ENCODE measurements at places on chromosomes 4 and X.

GRCh38 chr4:10063544-10064300 is 42.4 kb upstream of the SLC2A9 start:
- DNase-seq = peak; percentile 82

DNA sequence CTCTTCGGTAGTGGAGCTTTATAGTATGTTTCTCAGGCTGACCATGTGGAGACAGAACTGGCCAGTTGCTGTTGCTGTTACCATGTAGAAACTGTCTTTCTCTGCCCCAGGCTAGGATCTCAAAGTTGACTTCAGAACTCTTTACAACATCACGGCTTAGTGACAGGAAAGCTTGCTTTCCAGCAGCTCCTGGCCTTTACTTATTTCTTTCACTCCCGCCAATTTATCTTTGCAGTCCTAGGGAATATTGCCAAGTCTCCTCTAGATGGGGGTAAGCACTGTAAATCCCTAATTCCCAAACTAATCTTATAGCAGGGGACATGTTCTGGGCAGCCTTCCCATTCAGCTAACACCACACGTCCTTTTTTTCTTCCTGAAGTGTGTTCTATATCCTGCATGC is 631.6 kb downstream of the SPRY1 start:
- DNase-seq = no peak

DNA sequence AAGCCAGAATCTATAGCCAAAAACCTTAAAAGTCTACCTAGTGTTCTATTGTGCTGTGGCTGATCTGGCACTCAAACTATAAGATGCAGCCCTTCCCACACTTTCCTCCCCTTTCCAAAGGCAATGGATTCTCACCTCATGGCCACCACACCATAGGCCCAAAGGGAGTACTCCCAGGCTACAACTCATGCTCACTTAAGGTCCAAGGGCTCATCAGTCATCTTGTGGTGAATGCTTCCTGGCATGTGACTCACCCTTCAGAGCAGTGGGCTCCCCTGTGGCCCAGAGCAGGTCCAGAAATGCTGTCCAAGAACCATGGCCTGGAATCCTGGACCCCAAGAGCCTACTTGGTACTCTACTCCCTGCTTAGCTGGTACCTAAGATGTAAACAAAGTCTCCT is 181.0 kb downstream of the CHRDL1 start:
- no peak for DNase-seq

DNA sequence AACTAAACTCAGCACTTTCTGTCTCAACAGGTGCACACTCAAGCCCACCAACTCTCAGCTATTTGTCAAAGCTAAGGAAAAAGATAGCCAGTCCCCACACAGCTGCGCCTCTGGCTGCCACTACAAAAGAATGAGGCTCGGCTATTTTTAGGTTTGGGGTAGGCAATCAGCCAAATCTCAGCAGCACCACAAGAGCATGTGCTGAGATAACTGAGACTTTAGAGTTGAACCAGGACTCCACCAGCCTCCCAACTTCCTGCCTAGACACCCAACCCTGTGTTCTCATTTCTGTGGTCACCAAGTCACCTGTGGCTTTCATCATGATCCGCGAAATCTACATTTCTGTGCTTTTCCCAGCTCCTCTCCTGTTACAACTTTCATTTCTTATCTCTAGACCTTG is 28.0 kb downstream of the DMD start:
- peak; percentile 39 for DNase-seq

- no peak for DNase-seq
Observed at GRCh38 chr4:106444557-106444956, 76.0 kb upstream of the GIMD1 start.

GRCh38 chrX:6225288-6225910 is 3.3 kb downstream of the NLGN4X start:
- no peak for DNase-seq
